ENCODE measurements at places on chromosomes 7 and 10. TPM values are rescaled to one million over a fixed set of nuclear protein-coding genes. Genes with fewer than 3 reads are reported as not detected.

Gene TLX1
- total RNA-seq, result not detected

Gene MCM10
- total RNA-seq, result 9.1 TPM

Gene NYAP1
- 0.50 TPM for total RNA-seq

Gene TAS2R5
- total RNA-seq, result 2.0 TPM

Gene MYO3A
- total RNA-seq, result 1.0 TPM

Gene NCF1
- total RNA-seq, result 8.7 TPM

Gene SRRM3
- total RNA-seq, result 0.94 TPM

Gene PMPCB
- total RNA-seq, result 44.5 TPM

Gene COBL
- total RNA-seq, result 36.1 TPM

Gene ZNF804B
- not detected for total RNA-seq

Gene STOX1
- total RNA-seq, result 3.5 TPM

Gene TFEC
- 12.9 TPM for total RNA-seq

Gene DGKI
- 1.4 TPM for total RNA-seq

Gene FAM20C
- total RNA-seq, result 75.5 TPM

Gene EIF4EBP2
- total RNA-seq, result 74.7 TPM

Gene EBLN1
- total RNA-seq, result not detected

Gene SAMD9
- 18.7 TPM for total RNA-seq

Gene CTNNA3
- not detected for total RNA-seq

Gene GPR85
- 1.4 TPM for total RNA-seq

Gene LFNG
- 38.0 TPM for total RNA-seq

Gene TUBB8
- total RNA-seq, result 0.26 TPM

Gene TMEM196
- total RNA-seq, result not detected

Gene NKX1-2
- not detected for total RNA-seq

Gene HMX2
- not detected for total RNA-seq

Gene GHRHR
- not detected for total RNA-seq

Gene ZKSCAN1
- 46.7 TPM for total RNA-seq

Gene SFTPA1
- total RNA-seq, result 11,086 TPM

Gene AKR1C8
- total RNA-seq, result not detected

Gene FAM180A
- total RNA-seq, result 2.7 TPM

Gene PON3
- total RNA-seq, result 49.3 TPM

Gene BTRC
- 16.8 TPM for total RNA-seq

Gene LZTS2
- 48.6 TPM for total RNA-seq

Gene PTPRE
- total RNA-seq, result 88.7 TPM

Gene BCCIP
- 39.4 TPM for total RNA-seq

Gene RASSF4
- 52.2 TPM for total RNA-seq

Gene STEAP2
- 22.9 TPM for total RNA-seq

Gene NPTX2
- total RNA-seq, result 1.3 TPM

Gene SBDS
- total RNA-seq, result 94.4 TPM

Gene GOT1
- total RNA-seq, result 32.4 TPM

Gene CDNF
- 0.38 TPM for total RNA-seq

Gene ANXA8L1
- total RNA-seq, result 13.2 TPM
